ENCODE measurements at places on chromosomes 2 and 18.

DNA sequence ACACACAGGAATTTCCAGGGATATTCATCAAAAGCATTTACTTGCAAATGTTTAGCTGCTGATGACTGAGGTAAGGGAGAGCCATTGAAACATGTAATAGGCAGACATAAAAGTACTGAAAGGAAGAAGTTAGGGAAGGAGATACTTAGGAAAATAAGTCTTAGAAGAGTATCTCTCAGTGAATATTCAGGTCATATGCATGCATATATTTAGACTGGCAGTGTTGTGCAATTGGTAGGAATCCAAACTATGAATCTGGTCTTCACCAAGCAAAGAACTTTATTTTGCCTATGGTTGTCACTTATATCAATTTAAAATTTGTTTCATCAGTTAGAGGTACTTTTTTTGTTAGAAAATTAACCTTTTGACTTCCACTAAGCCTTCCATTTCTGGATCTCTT lies 1490.7 kb downstream of the SUCLG1 start:
- DNase-seq = no peak

DNA sequence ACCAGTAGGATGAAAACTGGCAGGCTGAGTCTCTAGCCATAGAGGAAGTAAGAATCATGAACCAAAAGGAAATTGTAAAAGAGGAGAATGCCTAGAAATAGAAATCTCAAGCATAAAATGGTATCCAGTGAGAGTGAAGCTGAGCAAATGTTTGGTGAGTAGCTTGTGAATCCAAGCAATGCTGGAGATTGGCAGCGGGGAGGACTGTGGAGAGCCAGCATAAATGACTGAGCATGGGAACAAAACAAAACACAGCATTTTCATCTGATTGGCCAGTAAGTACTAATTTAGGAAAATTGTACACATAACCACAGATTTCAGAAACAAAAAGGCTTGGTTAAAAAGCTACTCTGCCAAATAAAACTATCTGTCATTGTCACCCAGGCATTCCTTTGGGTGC lies 390.0 kb downstream of the STK39 start:
- no peak for DNase-seq

- no peak for DNase-seq
Measured at GRCh38 chr2:190794790-190795189, 85.8 kb upstream of the GLS start.

- no peak for DNase-seq
Measured at GRCh38 chr2:7592618-7593140, 675.5 kb downstream of the RNF144A start.

- DNase-seq = no peak
Measured at GRCh38 chr2:48471048-48471474, 58.9 kb upstream of the STON1 start.

DNA sequence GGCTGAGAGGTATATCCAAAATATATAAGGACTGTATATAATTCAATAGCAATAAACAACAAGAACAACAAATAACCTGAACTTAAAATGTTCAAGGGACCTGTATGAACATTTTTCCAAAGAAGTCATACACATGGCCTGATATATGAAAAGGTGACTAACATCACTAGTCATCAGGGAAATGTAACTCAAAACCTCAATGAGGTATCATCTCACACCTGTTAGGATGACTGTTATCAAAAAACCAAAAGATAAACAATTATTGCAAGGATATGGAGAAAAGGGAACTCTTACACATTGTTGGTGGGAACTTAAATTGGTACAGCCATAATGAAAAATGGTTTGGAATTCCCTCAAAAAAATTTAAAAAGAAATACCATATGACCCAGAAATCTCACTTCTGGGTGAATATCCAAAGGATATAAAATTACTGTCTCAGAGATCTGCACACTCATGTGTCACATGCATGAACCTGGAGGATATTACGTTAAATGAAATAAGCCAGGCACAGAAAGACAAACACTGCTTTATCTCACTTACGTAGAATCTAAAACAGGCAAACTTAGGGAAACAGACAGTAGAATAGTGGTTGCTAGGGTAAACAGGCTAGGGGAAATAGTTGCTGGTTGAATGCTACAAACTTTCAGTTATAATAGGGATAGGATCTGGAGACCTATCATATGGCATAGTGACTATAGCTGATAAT lies 334.5 kb upstream of the MMADHC start:
- no peak for DNase-seq

GRCh38 chr18:1513519-1513918 lies 608.8 kb downstream of the ADCYAP1 start:
- DNase-seq = no peak

- DNase-seq = no peak
Measured at GRCh38 chr2:230184727-230185578, 34.8 kb downstream of the SP110 start.

- no peak for DNase-seq
Measured at GRCh38 chr2:181723731-181724130, 43.4 kb upstream of the NEUROD1 start.

GRCh38 chr2:17708501-17708900 lies 45.1 kb downstream of the SMC6 start:
- DNase-seq = no peak

- DNase-seq = no peak
Measured at GRCh38 chr2:230356084-230356483, 29.1 kb downstream of the SP140L start.

- DNase-seq = no peak
Measured at GRCh38 chr2:74872389-74872836, 38.5 kb downstream of the HK2 start.

GRCh38 chr2:65835975-65836549 lies 403.7 kb upstream of the SPRED2 start:
- DNase-seq = no peak

DNA sequence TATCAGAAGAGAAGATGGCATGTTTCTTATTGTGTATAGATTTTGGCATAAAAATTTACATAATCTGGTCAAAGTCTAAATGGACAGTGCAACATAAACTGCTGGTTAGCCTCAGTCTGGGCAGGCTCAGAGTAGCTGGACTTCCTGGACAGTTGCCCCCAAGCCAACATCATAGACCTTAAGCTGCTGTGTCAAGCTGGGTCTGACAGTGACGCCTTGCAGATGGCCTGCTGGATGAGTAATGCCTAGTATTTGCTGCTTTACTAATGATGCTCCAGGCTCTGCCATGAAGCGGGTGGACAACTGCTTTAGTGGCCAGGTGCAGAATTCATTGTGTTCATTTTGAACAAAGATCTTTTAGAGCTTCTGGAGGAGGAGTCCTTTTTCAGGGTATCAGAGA lies 603.7 kb upstream of the ZEB2 start:
- no peak for DNase-seq
